ENCODE measurements at places on chromosomes 4 and X.

DNA sequence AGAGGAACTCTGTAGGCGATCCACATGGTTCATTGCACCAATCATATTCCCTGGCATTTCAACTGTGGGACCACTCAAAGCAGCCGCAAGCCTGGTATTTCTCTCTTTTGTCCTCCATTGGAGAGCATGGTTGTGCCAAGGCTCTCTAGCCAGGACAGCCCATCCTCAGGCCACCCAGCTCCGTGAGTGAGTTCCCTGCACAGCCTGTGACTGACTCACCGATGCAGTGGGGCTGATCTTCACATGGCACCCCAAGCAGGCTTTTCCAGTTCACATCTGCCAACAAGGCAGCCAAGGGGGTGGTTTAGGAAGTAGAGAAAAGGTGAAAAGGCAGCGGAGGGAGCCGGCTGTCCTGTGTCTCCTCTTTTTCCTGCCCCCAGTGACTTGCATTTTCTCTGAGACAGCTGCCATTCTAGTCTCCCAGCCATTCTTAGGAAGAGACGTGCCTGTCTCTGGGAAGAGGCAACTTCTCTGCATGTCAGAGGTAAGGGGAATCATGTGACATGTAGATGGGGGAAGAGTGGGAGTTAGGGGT, 69.2 kb downstream of the MID1IP1 start:
- DNase-seq = no peak

GRCh38 chrX:72621625-72622485, 49.2 kb upstream of the HDAC8 start:
- DNase-seq = no peak

DNA sequence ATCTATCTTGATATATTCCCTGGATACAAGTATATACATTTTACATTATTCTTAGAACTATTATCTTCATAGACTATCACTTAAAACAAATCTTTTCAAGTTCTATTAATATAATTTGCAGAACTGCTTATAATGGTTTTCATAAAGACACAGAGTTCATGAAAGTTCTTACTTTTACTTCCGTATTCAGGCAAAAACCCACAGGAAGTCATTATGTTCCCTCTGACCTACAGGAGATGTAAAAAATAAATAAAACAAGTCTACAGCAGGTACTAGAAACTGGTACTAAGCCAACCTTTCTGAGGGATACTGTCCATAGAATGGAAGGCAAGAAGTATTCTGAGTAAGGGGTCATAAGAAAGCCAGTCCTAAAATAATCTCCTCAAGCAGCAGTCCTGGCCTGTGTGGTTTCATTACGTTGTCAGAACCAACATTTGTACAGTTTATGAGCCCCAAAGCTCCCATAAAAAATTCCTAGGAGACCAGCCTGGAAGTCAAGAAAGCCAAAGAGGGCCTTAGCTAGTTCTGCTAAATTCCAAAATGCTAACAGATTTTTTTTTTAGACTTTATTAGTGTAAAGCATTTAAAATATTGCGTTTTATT, 68.6 kb downstream of the CAMK2D start:
- DNase-seq = no peak

- no peak for DNase-seq
Observed at GRCh38 chr4:1727117-1728031, 6.1 kb downstream of the TACC3 start.
